ENCODE measurements at places on chromosomes 6 and 20. TPM values are rescaled to one million over a fixed set of nuclear protein-coding genes. Genes with fewer than 3 reads are reported as not detected.

The LINC00237 gene
- not detected for total RNA-seq

The SCUBE3 gene
- not detected for total RNA-seq

The MKKS gene
- total RNA-seq = 8.6 TPM

The CST7 gene
- total RNA-seq = 1.8 TPM

The DEFB110 gene
- total RNA-seq = not detected

The SOX18 gene
- total RNA-seq = 17.1 TPM

The LPA gene
- total RNA-seq = 3.6 TPM

The HLA-DOA gene
- total RNA-seq = 83.3 TPM

The LST1 gene
- 6.9 TPM for total RNA-seq

The OR2H2 gene
- total RNA-seq = not detected

The PRR18 gene
- not detected for total RNA-seq

The ANGPT4 gene
- total RNA-seq = under 0.01 TPM

The OARD1 gene
- 15.0 TPM for total RNA-seq

The GHRH gene
- total RNA-seq = not detected

The PLAGL1 gene
- total RNA-seq = 23.3 TPM

The CD93 gene
- total RNA-seq = 14.2 TPM

The ASIP gene
- total RNA-seq = not detected

The CLPSL2 gene
- not detected for total RNA-seq

The ANKRD66 gene
- total RNA-seq = not detected

The ADAM33 gene
- 29.0 TPM for total RNA-seq

The KCNK16 gene
- not detected for total RNA-seq

The TTLL9 gene
- 0.99 TPM for total RNA-seq

Data from body of pancreas (tissue), 4 donors.